ENCODE measurements at places on chromosomes 5 and 9. TPM values are rescaled to one million over a fixed set of nuclear protein-coding genes. Genes with fewer than 3 reads are reported as not detected.

Gene DMRT3
- total RNA-seq, result not detected

DNA sequence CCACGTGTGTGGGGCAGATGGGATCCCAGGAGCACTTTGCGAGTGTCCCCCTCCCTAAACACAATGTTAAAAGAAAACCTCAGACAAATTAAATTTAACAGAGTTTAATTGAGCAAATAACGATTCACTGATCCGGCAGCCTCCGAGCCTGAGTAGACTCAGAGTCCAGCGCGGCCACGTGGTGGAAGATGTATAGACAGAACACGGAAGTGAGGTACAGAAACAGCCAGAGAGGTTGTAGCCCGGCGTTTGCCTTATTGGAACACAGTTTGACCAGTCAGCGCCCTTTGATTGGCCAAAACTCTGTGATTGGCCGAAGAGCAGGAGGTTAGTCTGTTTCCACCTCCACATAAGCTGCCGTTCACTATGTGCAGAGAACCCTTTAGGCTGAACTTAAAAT lies 363.0 kb upstream of the IRX2 start:
- no peaks in the 10 kb centered on the region for H3K4me1 ChIP-seq
- peaks cover 15% of the 10 kb centered on the region for H3K27me3 ChIP-seq

- no peaks in the 10 kb centered on the region for H3K4me1 ChIP-seq
- H3K36me3 ChIP-seq, result no peaks in the 10 kb centered on the region
- no peak overlapping the region for H3K27ac ChIP-seq
- no peaks in the 10 kb centered on the region for H3K27me3 ChIP-seq
- no peak for DNase-seq
These were observed 747.6 kb upstream of the EDIL3 start for GRCh38 chr5:85132269-85132668.

GRCh38 chr9:123291736-123292135 lies 23.4 kb upstream of the STRBP start:
- no peaks in the 10 kb centered on the region for H3K36me3 ChIP-seq
- H3K4me1 ChIP-seq, result no peaks in the 10 kb centered on the region
- DNase-seq, result no peak
- H3K27ac ChIP-seq, result no peak overlapping the region

DNA sequence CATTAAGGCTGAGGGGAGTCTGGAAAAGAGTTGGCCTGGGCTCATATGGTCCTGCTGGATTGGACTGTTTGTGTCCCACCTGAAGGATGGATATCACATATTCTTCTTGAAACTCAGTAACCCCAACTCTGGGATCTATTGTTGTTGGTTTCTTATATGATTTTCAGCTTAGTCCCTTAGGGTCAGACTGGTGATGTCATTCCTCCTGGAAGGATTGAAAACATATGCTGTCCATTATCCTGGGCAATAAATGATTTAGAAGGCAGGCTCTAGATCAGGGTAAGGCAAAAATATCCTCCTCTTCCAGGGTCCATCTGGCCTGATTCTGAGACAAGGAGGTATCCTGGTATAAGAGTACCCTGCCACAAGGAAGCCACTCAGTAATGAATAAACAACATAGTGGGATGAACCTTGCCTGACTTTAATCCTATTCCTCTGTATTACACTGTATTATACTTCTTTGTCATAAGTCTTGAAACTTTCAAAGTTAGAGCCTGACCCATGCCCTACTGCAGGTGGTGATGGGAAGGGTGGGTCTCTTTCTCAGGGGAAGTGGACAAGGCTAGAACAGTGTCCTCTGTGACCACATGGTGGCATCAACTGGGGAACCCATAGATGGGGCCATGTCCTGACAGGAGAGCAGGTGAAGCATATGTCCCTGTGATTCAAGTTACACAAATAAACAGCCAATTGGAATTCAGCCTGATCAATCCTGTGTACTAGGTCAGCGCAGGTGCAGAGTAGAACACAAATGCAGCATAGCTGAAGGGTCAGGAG lies 454.4 kb upstream of the TRPC7 start:
- H3K27ac ChIP-seq, result no peak overlapping the region
- no peaks in the 10 kb centered on the region for H3K4me1 ChIP-seq
- DNase-seq, result no peak
- H3K27me3 ChIP-seq, result no peaks in the 10 kb centered on the region
- H3K36me3 ChIP-seq, result no peaks in the 10 kb centered on the region

Gene PHF24
- total RNA-seq, result not detected

Gene CARTPT
- total RNA-seq, result not detected

DNA sequence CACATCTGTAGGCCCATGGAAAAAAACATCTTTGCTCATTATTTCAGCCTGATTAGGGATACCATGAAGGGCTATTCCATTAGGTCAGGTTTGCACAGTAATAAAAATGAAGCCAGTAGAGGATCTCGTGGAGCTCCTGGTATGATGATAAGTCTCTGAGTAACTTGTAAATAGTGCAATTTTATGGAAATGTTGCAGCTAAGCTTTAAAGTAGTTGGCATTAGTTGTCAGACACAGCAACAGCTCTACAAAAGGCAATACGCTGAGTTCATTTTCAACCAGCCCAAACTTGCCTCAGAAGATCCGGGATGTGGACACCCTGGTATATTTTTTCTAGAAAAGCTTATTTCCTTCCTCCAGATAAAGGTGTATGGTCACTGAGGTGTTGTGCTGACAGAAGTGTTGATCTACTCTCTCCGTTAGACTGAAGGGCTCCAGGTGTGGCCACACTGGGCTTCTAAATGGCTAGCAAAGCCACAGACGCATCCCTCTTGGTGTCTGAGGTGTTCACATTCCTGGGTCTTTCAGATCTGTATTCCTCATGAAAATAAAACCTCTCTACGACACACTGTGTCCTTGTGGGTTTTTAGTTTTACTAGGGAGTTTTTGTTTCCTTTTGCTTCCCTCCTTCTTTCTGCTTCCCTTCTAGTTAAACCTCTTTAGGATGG lies 141.6 kb downstream of the GHR start:
- no peak overlapping the region for H3K4me3 ChIP-seq
- H3K27ac ChIP-seq, result no peak overlapping the region
- H3K27me3 ChIP-seq, result peaks cover 4% of the 10 kb centered on the region
- no peaks in the 10 kb centered on the region for H3K36me3 ChIP-seq
- no peaks in the 10 kb centered on the region for H3K4me1 ChIP-seq

- no peak overlapping the region for H3K4me3 ChIP-seq
- DNase-seq, result no peak
- H3K27me3 ChIP-seq, result no peaks in the 10 kb centered on the region
- H3K4me1 ChIP-seq, result no peaks in the 10 kb centered on the region
- no peak overlapping the region for H3K27ac ChIP-seq
These were observed 30.9 kb upstream of the WWC1 start for GRCh38 chr5:168260353-168261226.

- H3K36me3 ChIP-seq, result no peaks in the 10 kb centered on the region
- DNase-seq, result no peak
- no peak overlapping the region for H3K4me3 ChIP-seq
- peaks cover 5% of the 10 kb centered on the region for H3K27me3 ChIP-seq
- H3K4me1 ChIP-seq, result no peaks in the 10 kb centered on the region
- H3K27ac ChIP-seq, result no peak overlapping the region
These were observed 24.7 kb upstream of the SPATA31E1 start for GRCh38 chr9:87857948-87858335.

Gene CFAP90
- total RNA-seq, result not detected

- H3K27me3 ChIP-seq, result no peaks in the 10 kb centered on the region
- H3K4me3 ChIP-seq, result no peak overlapping the region
- DNase-seq, result no peak
- H3K4me1 ChIP-seq, result no peaks in the 10 kb centered on the region
These were observed 149.7 kb upstream of the ADAMTS16 start for GRCh38 chr5:4990462-4990861.

DNA sequence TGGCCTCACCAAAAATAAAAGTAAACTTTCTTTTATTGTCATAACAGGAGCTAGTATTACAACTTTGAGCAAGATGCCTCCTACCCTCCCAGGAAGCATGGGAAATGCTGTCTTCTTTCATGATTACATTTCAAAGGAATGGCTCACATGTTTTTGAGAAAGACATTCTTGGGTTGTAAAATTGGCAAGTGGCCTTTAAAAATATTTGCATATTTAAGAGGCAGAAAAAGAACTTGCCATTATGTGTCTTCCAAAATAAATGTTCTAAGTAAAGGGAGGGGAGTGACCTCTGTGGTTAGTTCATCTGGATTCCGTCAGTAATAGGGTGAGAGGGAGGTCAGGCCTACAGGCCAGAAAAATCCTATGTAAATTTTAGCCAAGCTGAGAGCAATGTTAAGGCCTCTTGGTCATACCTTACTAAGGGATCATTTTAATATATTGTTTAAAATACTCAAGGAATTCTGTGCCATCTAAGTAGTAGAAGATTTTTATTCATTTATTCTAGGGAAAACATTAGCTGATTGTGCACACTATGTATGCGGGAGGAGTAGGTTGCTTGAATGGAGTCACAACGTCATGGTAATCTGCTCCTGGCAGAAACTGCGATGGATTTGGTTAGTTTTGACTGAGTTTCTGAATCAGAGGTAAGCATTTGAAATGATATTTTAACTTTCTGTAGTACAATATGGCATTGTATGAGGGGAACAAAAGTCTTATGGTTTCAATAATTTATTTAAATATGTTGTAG lies 1485.7 kb upstream of the CDH9 start:
- no peak overlapping the region for H3K4me3 ChIP-seq
- H3K27me3 ChIP-seq, result no peaks in the 10 kb centered on the region
- DNase-seq, result no peak
- no peak overlapping the region for H3K27ac ChIP-seq
- no peaks in the 10 kb centered on the region for H3K4me1 ChIP-seq

DNA sequence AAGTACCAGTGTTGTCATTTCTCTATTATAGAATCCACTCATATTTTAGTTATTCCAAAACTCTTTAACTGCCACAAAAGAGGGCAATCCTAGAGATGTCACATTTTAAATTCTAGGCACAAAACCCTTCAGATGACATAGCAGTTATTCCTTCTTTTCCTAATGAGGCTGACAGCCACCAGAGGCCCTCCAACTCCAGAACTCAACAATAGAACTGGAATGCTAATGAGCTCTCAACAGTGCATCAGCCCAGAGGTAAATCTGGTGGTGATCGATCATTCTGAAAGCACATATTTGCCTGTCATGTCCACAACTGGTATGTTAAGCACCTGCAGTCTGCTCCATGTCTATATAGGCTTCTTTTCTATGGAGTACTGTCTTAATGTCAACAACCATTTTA lies 40.2 kb upstream of the RAB3C start:
- H3K4me3 ChIP-seq, result no peak overlapping the region
- H3K4me1 ChIP-seq, result peaks cover 2% of the 10 kb centered on the region
- no peaks in the 10 kb centered on the region for H3K36me3 ChIP-seq
- H3K27ac ChIP-seq, result no peak overlapping the region
- DNase-seq, result no peak

DNA sequence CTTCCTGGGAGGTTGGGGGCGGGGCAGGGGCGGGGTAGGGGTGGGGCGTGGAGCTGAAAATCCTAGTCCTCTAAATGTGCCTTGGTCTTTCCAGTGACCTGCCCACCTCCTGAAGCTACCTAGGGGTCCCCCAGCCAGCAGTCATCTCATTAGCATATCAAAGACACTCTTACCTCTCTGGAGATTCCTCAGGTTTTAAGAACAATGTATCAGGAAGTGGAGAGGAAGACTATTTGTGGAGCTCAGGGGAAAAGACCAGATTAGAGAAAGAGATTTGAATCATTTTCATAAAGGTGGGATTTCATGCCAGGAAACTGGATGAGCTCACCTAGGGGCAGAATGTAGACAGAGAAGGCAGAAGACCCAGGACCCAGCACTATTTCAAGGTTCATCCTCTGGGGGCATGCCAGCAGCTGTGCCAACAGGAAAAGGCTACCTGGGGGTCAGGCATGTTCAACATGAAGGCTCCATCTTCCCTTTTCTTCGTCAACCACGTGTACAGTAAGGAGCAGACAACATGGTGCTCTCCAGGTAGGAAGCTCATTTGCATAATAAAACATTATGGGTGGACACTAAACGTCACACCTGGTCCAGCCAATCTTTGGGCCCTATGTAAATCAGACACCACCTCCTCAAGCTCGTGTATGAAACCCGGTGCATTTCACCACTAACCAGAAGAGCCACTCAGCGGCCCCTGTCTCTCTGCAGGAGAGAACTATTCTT lies 6.9 kb downstream of the GMCL2 start:
- H3K4me1 ChIP-seq, result peaks cover 7% of the 10 kb centered on the region
- peaks cover 7% of the 10 kb centered on the region for H3K27me3 ChIP-seq
- H3K27ac ChIP-seq, result no peak overlapping the region
- no peaks in the 10 kb centered on the region for H3K36me3 ChIP-seq
- no peak overlapping the region for H3K4me3 ChIP-seq

Gene PPP2R2B
- 2.7 TPM for total RNA-seq

GRCh38 chr9:33166231-33167083 lies 679 bp downstream of the B4GALT1 start:
- H3K4me1 ChIP-seq, result peaks cover 67% of the 10 kb centered on the region
- no peak for DNase-seq
- H3K27ac ChIP-seq, result peak overlapping the region; percentile 94

Gene PCDHB7
- not detected for total RNA-seq

DNA sequence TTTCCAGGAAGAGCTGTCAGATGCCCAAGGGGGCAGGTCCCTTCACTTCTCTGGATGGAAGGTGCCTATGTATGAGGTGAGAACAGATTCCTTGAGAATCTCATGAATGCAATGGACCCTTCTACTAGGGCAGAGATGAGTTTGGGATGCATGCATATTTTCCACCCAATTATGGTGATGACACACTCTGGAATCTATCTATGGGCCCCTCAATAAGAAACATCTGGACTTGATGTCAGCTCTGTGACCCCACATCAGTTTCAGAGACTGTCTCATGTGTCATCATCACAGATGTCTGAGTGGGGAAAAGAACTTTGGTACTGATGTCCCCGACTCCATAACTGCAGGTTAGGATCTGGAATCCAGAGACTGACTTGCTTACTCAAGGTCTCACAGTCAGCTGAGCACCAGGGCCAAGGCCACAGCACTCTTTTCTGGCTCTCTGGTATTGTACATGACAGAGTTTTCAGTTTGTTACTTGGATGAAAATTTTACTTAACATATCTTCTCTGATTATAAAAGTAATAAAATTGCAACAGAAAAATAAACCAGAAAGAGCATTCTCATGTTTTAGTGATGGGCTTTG lies 177.0 kb downstream of the DCP2 start:
- no peak overlapping the region for H3K4me3 ChIP-seq
- DNase-seq, result no peak
- no peaks in the 10 kb centered on the region for H3K36me3 ChIP-seq
- no peak overlapping the region for H3K27ac ChIP-seq
- H3K27me3 ChIP-seq, result no peaks in the 10 kb centered on the region

DNA sequence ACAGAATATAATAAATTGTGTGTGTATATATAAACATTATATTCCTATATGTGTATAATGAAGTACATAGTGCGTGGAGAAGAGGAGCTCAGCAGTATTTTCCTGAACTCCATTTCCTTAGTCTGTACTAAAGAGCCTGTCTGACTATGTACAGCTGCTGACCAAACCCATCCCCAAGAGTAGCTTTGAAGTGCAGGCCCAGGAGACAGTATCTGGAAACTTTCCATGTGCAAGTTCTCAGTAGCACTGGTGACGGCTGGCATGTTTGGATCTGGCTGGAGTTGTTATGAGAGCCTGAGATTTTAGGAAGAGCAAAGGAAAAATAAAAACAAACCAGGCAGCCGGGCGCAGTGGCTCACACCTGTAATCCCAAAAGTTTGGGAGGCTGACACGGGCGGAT lies 244.2 kb downstream of the RFK start:
- H3K27ac ChIP-seq, result no peak overlapping the region
- no peak for DNase-seq
- H3K4me1 ChIP-seq, result no peaks in the 10 kb centered on the region
- H3K36me3 ChIP-seq, result no peaks in the 10 kb centered on the region
- H3K27me3 ChIP-seq, result no peaks in the 10 kb centered on the region
- no peak overlapping the region for H3K4me3 ChIP-seq

Gene NR2F1
- total RNA-seq, result not detected

- no peaks in the 10 kb centered on the region for H3K27me3 ChIP-seq
- H3K27ac ChIP-seq, result no peak overlapping the region
- H3K36me3 ChIP-seq, result no peaks in the 10 kb centered on the region
- DNase-seq, result no peak
These were observed 102.1 kb downstream of the MYO10 start for GRCh38 chr5:16834029-16834428.

Gene TNFSF15
- total RNA-seq, result 0.03 TPM
